Globus pallidus (tissue), 1 donor: ENCODE measurements at places on chromosomes 1 and 21.

- DNase-seq, result no peak
Observed at GRCh38 chr1:81681114-81681513, 119.6 kb upstream of the ADGRL2 start.

- peak; percentile 61 for DNase-seq
Observed at GRCh38 chr21:42218836-42219605, at the start of gene ABCG1. Gene ABCG1 (plus strand): TSS chr21:42219140. CDS start chr21:42219263, 123 bp downstream.

DNA sequence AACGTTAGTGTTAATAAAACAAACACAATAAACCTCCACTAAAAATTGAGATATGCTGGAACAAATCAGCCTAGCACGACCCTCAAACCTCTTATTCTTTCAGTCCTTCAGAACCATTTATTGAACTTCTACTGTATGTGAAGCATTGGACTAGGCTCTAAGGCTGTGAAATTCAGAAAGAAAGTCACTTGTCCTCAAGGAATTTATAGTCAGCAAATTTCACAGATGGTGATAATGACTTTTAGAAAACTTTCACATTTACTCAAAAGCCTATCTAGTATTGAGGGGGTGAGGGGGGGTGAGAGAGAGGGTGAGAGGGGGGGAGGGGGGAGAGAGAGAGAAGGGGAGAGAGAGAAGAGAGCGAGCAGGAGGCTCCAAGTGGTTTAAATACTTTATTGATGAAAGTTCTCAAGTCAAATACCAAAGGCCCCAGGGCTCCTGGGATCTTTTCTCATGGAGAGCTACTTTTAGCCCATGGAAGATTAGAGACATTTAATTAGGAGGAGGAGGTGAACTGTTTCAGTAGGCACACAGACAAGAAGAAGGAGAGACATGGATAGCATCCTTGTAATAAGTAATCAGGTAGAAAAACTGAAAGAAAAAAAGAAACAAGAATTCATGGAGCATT is 66.3 kb upstream of the SSX2IP start:
- DNase-seq, result no peak

DNA sequence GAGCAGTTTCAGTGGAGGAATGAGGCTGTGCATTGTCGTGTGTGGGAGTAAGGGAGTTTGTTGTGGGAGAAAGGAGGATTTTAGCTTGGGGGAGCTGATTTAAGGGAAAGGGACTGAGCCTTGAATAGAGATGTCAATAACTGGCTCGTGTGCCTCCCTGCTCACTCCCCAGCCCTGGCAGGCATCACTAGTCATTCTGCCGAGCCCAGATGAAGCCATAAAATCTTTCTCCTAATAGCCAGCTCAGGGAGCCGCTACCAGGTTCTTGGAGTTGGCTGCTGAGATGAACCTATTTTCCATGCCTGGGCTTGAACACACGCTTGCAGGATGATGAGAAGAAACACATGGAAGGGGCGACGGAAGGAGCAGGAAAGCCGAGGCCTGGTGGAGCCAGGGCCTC is 65.0 kb upstream of the POU3F1 start:
- no peak for DNase-seq

GRCh38 chr1:113874012-113874879 is 2.7 kb upstream of the PTPN22 start:
- DNase-seq, result no peak

GRCh38 chr1:34845131-34845901 is 14.2 kb downstream of the SMIM12 start:
- DNase-seq, result no peak

DNA sequence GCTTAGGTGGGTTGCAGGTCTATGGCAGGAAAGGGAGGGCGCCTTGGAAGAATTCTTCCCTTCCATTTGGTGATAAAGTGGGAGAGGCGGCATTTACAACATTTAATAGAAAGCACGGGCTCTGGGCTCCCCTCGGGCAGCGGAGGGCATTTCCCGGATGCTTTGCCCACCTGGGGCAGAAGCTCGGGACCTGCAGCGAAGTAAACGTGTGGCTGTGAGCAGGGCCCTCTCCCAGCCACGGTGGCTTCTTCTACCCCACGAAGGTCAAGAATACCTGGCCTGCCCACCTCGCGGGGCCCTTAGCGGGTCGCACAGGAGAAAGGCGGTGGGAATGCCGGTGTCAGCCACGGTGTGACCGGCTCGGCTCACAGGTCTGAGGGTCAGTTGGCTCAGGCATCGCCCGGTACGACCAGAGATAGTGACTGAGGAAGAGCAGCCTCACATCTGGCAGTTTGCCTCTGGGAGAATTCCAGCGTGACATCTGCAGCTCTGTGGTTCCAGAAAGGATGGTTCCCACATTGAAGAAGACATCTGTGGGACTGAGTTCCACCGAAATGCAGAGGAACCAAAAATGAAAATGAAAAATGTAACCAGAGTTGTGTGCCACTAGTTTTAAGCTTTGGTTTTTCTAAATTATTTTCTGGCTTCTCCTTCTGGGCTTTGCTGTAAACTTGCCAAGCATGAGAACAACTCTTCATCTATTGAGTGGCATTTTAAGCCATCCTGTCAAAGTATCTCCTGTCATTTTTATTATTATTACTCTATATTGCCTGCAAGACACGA is 720 bp upstream of the F3 start:
- DNase-seq, result peak; percentile 42

DNA sequence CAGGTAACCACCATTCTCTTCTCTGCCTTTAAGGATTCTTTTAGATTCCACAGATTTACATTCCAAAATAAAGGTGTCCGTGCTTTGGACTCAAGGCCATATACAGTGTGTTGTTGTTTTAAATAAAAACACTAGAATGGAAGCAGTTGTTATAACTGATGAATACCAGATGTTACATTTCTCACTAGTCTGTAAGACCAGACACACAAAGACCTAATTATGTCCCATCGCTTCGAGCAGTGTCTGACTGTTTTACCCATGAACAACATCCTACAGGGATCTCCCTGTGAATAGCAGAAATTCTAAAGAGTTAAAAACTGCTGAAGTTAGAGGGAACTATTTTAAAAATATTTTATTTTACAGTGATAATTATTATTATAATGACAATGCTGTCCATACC is 574.7 kb upstream of the ZP4 start:
- no peak for DNase-seq

- DNase-seq, result no peak
Observed at GRCh38 chr1:170096806-170097340, 22.4 kb upstream of the KIFAP3 start.

- DNase-seq, result no peak
Observed at GRCh38 chr1:164767752-164768402, 208.9 kb downstream of the PBX1 start.

- no peak for DNase-seq
Observed at GRCh38 chr1:3702990-3703728, 49.1 kb upstream of the CCDC27 start.

GRCh38 chr1:167141963-167142362 is 48.1 kb downstream of the STYXL2 start:
- DNase-seq, result no peak

DNA sequence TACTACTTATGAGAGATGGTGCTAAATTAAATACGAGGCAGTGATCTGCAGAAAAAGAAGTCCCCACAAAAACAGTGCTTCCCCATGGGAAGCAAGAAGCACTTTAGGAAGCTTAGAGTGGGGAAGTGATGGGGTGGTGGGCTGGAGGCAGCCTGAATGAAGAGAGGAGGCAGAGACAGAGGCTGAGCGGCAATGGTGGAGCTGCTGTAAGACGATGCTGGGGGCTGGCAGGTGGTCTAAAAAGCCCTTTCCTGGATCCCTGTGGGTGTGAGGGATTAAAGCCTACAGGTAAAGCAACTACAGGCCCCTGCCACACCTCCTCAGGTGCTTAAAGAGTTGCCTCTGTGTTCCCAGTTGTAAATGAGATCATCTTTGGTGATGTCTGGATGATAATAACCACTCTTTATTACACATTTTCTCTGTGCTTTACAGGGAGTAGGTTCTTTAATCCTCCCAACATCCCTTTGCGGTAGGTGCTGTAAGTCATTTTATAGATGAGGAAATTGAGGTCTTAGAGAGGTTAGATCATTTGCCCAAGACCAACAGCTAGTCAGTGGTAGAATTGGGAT is 39.2 kb downstream of the CNN3 start:
- no peak for DNase-seq

- DNase-seq, result no peak
Observed at GRCh38 chr1:57137980-57138379, 172.2 kb upstream of the C8B start.
